ENCODE measurements at places on chromosomes 2 and 18.

- no peak for DNase-seq
Measured at GRCh38 chr18:68660354-68661183, 54.3 kb downstream of the TMX3 start.

- no peak for DNase-seq
Measured at GRCh38 chr18:11118051-11118766, 31.2 kb downstream of the PIEZO2 start.

- no peak for DNase-seq
Measured at GRCh38 chr2:109024477-109024876, 35.5 kb upstream of the EDAR start.

DNA sequence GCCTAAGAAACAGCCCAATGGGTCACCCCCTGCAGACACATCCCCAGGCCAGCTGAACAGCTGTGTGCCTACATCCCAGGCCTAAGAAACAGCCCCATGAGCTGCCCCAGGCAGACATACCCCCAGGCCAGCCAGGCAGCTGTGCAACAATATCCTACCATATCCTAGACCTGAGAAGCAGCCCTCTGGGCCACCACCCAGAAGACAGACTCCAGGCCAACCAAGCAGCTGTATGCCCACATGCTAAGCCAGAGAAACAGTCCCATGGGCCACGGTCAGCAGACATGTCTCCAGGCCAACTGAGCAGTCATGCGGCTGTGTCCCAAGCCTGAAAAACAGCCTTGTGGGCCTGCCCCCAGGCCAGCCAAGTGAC lies 205.5 kb downstream of the ATAD2B start:
- DNase-seq, result no peak

DNA sequence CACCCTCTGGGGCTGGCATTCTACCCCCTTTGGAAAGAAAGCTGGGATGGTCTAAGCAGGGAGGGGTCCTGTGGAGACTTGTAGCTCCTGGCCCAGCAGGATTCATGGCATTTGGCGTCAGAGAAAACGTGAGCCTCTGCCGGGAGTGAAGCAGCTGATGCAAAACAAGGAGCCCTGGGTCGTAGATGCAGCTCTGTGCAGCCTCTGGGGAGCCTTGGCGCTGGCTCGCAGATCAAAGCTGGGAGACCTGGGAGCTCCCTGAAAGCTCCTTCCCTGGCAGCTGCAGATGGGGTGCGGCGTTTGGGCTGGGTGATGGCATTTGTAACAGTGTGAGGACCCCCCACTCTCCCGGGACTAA lies 148.3 kb downstream of the KLHL29 start:
- peak; percentile 62 for DNase-seq

GRCh38 chr2:120034027-120034426 lies 21.1 kb downstream of the EPB41L5 start:
- DNase-seq, result no peak

- DNase-seq, result no peak
Measured at GRCh38 chr2:132923787-132924186, 253.8 kb upstream of the LYPD1 start.

- no peak for DNase-seq
Measured at GRCh38 chr2:200168641-200169555, 137.6 kb upstream of the SPATS2L start.

GRCh38 chr18:9348766-9349165 lies 14.2 kb downstream of the TWSG1 start:
- no peak for DNase-seq

DNA sequence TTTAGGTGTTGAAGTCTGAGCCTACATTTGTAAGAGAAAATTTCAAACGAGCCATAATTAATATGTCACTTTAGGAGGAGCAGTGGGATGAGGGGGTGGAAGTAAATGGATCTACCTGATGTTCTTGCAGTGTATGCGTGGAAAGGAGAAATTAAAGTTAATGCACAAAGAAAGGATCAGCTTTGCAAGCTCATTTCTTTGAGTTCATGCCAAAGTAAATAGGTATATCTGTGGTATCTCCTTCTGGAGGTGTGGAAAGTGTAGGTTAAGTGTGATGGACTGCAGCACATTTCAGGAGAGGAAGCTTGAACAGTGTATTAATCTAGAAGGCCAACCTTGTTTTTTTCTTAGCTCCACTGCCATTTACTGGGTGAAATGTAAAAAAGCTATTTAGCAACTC lies 307.5 kb upstream of the ZEB2 start:
- no peak for DNase-seq

DNA sequence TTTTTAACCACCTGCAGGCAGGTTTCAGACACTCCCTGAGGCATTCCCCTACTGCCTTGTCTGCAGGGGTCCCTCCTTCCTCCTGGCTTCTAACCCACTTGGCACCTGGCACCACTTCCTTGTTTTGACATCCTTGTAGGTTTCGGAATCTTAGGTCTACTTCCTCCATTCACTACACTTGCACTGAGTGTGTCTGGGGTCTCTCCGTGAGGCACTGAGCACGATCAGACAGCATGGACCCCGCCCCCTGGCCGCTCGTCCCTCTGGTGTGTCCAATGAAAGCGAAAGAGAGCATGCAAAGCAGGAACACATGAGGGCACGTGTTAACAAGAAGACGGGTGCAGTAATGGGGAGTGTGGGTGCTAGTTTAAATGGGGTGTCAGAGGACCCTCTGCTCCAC lies 63.8 kb downstream of the HAUS1 start:
- no peak for DNase-seq

GRCh38 chr18:23155537-23155936 lies 20.3 kb downstream of the CABLES1 start:
- peak; percentile 64 for DNase-seq

- no peak for DNase-seq
Measured at GRCh38 chr18:452816-453215, 47.7 kb downstream of the COLEC12 start.

DNA sequence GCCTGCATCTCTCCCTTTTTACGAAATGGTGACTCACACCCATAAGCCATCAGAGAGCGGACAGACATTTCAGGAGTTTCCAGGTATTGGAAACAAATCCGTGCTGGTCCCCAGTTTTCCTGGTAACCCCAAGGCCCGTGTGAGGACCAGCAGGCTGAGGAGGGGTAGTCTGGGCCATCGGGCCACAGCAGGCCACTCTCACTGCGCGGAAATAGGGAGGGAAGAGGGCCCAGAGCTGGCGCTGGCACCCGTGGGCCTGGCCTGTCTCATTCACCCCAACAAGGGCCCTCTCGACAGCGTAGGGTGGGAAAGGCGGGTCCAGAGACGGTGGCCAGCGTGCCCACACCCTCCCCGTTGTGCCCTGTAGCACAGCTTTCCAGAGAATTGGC lies 13.7 kb upstream of the FAHD2A start:
- DNase-seq, result no peak

All from kidney (tissue), 22 donors.